ENCODE measurements at places on chromosomes 11 and 22.

- no peak for DNase-seq
Measured at GRCh38 chr11:109957601-109958000, 135.6 kb upstream of the ZC3H12C start.

DNA sequence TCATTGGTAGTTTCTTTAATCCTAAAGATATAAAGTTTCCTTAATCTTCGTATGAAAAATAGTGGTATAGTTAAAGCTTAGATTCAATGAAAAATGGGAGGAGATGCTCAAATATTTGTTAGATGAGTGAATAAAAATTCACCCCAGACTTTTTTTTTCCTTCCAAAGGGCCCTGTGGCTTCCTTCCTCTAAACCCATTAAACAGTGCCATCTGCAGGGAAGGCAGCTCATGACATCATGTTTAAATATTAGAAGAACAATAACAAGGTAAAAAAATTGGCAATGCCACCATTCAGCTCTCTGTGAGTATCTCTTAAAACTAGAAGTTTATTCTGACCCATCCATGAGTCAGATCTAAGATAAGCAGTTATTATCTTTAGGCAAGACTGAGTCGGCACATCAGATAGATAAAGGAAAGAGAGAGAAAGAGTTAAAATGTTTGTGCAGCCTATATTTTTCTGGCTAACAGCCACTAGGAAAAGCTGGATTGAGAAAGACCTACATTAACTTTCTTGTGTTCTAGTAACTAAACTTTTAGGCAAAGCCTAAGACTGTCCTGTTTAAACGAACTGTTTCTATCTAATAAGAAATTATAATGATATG is 19.1 kb upstream of the OOSP1 start:
- DNase-seq = no peak

- DNase-seq = no peak
Measured at GRCh38 chr11:115745066-115745465, 240.9 kb upstream of the CADM1 start.

DNA sequence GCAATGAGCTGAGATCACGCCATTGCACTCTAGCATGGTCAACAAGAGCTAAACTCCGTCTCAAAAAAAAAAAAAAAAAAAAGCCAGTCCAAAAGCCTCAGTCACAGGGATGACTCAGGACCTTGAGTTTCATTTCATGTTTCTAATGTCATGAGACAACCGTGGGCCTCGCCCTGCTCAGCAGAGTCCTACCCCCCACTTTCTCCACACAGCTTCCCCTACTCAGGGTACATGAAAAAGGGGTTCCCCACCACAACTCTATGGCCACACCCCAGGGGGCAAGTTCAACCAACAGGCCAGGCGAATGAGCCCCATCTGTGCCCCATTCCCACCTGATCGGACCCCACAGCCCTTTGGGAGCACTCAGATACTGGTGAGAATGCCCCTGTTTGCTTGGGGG is 24.3 kb upstream of the ADA2 start:
- DNase-seq = no peak

- DNase-seq = no peak
Measured at GRCh38 chr11:35242412-35243242, 103.7 kb downstream of the CD44 start.

DNA sequence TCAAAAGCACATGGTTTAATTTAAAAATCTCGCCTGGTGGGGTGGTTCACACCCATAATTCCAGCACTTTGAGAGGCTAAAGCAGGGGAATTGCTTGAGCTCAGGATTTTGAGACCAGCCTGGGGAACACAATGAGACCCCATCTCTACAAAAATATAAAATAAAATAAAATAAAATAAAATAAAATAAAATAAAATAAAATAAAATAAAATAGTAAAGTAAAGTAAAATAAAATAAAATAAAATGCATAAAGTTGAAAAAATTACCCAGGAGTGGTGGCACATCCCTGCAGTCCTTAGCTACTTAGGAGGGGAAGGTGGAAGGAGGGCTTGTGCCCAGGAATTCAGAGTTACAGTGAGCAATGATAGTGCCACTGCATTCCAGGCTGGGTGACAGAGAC is 88.7 kb upstream of the MS4A8 start:
- no peak for DNase-seq

DNA sequence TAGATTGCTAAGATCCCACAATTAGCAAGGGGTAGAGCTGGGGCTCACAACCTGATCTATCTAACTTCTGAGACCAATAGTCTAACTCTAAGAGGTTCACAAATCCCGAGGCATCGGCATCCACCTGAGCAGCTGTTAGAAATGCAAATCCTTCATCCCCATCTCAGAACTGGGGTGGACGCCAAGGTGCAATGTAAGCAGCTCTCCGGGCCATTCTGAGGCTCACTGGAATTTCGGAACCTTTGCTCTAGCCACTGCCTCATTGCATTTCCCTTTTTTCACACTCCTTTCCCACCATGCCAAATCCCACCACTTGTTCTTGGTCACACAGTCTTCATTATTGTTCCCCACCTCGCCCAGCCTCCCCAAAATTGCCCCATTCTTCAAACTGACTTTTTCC is 29.8 kb downstream of the MAML2 start:
- no peak for DNase-seq

DNA sequence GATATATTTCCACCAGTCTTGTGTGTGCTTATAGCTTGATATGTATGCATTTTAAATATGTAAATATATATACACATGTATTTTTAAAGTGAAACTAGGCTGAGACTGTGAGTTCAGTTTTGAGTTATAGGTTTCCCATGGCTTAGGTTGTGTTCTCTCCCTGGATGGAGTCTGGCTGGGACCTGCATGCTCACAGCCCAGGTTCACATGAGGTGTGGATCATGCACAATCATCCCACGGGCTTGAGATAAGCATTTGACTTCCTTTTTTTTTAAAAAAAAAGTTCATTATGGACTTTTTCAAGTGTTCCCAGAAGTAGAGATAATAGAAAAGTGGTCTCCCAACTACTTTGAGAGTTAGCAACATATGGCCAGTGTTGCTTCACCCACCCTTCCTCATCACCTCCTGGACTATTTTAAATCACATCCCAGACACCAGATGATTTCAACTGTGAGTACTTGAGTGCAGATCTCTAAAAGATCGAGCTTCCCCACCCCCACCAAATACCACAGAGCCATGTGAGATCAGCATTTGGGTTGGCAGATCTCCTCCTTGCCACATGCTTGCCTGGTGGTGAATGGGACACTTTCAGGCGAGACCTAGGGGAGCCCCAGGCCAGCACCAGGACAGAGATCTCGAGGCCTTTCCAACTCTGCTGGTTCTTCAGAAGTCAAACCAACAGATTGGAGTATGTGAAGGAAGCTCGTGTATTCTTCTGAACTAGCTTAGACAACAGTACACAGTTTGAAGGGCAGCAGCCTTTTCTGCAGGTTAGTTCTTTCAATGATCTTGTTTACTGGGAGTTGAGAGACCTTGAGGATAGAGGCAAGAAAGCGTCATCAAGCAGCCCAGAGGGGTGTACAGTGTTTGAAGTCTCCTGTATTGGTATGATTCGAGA is 15.9 kb downstream of the MED15 start:
- DNase-seq = no peak

- DNase-seq = peak; percentile 94
Measured at GRCh38 chr22:26512149-26512793, at the start of gene TFIP11. TSS of gene TFIP11 (minus strand) at chr22:26512473. CDS start at chr22:26510272, 2,201 bp downstream.

GRCh38 chr11:882596-882995 is 28.0 kb downstream of the CHID1 start:
- DNase-seq = no peak

DNA sequence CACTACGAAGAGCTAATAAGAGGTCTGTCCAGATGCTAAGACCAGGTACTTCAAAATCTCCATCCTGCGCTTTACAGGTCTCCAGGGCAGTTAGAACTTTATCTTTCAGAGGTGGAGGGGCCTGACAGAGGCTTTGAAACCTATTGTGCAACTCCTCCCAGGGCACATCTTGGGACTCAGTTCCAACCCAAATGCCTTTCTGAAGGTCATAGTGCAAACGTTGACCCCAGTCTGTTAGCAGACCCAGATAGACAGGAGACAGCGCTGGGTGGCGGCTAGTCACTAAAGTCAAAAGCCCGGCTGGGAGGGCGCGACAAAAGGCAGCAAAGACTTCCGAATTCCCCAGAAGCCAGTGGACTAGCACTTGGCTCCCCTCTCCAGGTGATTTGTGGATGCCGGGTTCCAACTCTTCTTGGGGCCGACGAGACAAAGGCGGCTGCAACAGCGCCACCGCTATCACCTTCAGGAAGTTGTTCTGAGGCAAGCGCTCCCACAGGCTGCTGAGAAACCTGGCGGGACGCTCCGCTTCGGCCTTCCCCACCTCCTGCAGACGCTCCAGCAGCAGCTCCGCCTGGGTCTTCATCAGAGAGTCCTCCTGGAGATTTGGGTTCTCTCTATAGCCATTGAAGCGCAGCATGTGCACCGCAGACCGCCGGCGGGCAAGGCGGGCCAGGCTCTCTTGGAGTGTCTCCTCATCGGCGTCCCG is 728 bp downstream of the FANCF start:
- peak; percentile 31 for DNase-seq

GRCh38 chr11:131195661-131196517 is 174.5 kb upstream of the NTM start:
- DNase-seq = no peak

DNA sequence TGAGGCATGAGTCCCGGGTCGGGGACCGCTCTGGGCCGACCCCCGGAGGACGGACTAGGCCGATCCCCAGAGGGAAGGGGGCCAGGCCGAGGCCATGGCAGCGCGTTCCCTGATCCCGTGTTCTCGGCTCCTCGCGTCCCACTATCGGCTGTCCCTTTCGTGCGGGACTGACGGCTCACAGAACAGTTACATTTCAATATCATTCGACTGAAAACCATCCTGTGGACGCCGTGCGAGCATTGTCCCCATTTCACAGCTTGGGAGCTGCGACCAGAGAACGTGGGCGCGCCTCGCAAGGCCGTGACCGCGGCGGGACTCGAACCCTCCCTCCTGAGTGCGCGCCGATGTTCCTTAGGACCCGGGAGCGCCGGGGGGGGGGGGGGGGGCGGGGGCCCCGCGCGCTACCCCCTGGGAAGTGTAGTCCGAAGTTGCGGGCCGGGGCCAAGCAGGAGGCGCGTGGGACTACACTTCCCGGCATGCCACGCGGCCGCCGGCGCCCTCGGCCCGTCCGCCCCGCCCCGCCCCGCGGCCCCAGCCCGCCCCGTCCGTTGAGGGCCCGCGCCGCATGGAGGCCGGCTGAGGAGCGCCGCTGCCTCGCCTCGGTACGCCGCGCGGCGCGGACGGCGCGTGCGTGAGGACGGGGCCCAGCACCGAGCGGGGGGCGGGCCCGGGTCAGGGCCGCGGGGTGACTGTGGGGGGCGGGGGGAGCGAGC is at the start of gene TRABD:
Gene TRABD, plus strand, starts transcription at position 539 of the 713 bp plus-strand sequence. CDS start 7,148 bp downstream, outside the sequence.
- peak; percentile 82 for DNase-seq

- DNase-seq = no peak
Measured at GRCh38 chr11:95989076-95989605, 65.2 kb upstream of the MTMR2 start.

DNA sequence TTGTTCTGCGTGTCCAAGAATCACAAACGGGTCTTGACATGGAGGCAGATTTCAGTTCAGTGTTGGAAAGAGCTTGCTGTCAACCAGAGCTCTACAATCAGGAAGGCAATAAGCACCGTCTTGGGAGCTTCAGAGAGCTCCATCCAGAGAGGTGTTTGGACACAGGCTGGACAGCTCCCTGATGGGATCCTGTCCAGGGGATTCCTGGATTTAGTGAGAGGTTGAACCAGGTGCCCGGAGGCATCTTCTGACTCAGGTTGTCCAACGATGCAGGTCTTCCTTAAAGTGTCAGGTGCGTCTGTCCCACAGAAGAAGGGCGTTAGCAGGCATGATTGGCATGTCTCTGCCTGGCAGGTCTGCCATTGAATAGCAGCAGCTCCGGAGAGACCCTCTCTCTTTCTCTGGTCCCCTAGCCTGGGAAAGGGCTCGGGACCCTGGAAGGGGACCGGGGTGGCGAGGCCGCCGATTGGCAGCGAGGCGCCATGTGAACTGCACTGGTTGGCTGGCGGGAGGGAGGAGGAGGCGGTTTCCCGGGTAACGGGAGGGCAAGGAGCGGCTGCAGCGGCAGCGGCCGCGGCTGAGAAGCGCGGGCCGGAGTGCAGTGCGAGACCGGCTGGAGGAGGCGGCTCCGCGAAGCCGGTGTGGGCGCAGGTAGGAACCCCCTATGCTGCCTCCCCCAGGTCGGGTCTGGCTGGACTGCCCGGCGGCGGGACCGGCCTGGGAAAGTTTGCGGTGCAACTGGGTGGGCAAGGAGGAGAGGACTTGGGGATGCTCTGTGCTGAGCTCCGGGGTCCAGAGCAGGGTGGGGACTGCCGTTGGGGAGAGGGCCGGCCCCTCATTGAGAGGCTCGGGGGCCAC is 104.1 kb upstream of the E2F8 start:
- no peak for DNase-seq

GRCh38 chr11:112725636-112726035 is 235.6 kb upstream of the NCAM1 start:
- no peak for DNase-seq

DNA sequence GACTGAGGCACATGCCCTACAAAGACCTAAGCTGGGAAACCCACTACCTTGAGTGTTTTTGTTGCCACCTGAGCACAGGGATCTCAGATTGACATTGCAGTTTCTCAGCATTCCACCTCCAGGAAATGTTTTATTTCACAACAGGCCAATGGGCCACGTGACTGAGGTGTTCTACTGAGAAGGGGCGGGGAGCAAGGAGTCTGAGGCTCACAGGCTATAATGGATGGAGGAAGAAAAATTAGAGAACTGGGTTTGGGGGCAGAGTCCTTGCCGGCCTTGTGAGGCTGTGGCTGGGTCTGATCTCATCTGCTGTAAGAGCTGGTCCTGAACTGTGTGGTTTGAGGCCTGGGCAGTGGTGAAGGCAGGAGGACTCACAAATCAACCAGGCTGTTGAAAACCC is 40.7 kb downstream of the ZNF202 start:
- no peak for DNase-seq

DNA sequence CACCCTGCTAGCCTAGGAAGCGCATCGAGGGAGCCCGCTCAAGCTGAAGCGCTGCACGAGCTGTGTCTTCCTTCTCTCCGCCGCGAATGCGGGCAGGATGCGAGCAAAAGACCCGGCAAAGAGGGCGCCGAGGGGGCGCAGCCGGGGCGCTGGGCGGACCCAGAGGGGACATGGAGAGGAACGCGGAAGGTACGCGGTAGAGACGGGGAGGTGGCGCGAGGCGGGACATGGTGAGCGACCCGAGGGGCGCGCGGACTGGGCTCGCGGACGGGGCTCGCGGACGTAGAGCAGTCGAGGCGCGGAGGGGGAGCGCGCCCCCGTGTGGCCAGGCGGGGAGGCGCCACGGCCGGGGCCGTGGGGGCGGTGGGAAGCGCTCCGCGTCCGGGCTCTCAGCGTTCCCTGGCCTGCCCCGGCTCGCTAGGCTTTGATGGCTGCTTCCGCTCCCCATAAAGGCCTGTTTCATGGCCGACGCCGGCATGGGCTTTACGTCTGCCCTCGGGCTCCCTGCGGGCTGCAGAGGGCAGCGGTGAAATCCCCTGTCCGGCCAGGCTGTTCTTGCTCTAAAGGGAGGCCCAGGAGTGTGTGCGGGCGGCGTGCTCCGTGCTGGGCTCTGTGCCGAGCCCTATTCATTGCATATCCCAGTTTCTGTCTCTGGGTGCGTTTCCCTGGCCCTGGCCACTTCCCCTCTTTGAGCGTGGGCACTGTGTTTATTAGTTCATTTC is 31.2 kb upstream of the TRIM29 start:
- DNase-seq = peak; percentile 35

Data from activated CD4-positive, alpha-beta T cell treated with anti-CD3 and anti-CD28 coated beads for 24 hours (primary cell).